ENCODE measurements at places on chromosomes 16 and 17.

GRCh38 chr17:7307686-7308624 is 527 bp downstream of the EIF5A start:
- DNase-seq: no peak

DNA sequence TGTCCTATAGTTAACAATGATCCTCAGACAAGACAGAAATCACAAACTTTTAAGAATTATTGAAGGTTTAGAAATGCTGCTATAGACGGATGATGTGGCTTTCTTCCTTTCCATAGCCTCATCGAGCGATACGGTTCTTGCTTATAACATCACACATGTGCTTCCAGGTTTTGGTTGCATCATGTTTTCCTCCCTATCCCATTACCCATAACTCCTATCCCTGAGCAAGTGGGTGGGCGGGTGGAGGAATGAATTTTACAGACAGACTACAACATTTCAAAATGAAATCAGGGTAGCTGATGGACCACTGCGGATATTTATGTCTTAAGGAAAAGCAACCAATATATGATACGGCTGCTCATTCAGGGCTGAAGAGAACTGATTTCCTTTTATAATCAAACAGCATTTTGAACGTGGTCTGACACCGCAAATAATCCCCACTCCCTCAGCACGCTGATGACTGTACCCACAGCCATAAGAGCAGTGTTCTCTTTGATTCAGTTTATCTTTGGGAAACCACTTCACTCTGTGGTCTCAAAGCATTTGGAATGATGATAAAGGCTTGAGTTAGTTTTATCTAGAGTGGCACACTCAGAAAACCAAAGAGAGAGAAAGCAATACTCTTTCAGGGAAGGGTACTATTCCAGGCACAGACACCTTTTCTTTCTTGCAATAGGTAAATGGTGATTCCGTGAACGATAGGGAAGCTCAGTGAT is 4.6 kb upstream of the AKTIP start:
- DNase-seq: no peak

DNA sequence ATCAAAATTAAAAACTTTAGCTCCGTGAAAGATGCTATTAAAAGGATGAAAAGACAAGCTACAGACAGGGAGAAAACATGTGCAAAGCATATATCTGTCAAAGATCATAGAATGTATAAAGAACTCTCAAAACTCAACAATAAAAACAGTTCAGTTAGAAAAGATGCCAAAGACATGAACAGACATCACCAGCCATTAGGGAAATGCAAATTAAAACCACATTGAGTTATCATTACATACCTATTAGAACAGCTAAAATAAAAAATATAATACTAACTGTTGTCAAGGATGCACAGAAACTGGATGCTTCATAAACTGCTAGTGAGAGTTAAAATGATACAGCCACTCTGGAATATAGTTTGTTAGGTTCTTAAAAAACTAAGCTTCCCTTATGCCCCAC is 58.8 kb downstream of the NFATC3 start:
- DNase-seq: no peak

DNA sequence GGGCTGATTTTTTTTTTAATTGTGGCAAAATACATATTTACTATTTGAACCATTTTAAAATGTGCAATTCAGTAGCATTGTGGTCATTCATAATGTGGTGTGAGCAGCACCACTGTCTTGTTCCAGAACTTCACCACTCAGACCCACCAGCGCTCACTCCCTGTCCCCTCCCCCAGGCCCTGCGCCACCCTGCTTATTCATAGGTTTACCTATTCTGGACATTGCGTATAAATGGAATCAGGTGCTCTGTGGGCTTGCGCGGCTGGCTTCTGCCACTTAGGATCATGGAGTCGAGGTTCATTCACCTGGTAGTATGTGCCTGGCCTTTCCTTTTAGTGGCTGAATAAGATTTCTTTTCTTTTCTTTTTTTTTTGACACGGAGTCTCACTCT is 59.4 kb downstream of the NT5M start:
- no peak for DNase-seq
